Mammary epithelial cell (primary cell): ENCODE measurements at places on chromosomes 12 and 14. TPM values are rescaled to one million over a fixed set of nuclear protein-coding genes. Genes with fewer than 3 reads are reported as not detected.

TRHDE gene
- total RNA-seq = 0.17 TPM

CNTN1 gene
- 17.8 and 61.1 TPM in 2 replicates for total RNA-seq

CLEC7A gene
- total RNA-seq = not detected

OR6S1 gene
- total RNA-seq = not detected in 2 replicates

SLCO1B1 gene
- not detected for total RNA-seq
